ENCODE measurements at places on chromosomes 2 and 18.

DNA sequence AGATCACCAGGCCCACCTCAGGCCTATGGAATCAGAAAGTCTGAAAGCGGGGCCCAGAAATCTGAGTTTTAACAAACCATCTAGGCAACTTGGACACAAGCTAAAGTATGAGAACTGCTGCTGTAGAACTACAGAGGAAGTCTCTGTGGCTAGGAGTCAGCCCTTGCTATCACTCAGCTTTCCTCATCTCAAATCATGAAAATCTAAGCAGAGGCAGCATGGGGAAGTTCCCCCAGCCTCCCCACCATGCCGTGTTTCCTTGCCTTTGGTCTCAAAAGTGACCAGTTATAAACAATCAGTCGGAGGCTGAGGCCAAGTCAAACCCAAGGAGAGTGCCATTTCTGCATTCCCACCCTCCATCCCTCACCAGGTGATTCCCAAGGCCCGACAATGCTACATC is 404.7 kb downstream of the BCL11A start:
- no peak for DNase-seq

DNA sequence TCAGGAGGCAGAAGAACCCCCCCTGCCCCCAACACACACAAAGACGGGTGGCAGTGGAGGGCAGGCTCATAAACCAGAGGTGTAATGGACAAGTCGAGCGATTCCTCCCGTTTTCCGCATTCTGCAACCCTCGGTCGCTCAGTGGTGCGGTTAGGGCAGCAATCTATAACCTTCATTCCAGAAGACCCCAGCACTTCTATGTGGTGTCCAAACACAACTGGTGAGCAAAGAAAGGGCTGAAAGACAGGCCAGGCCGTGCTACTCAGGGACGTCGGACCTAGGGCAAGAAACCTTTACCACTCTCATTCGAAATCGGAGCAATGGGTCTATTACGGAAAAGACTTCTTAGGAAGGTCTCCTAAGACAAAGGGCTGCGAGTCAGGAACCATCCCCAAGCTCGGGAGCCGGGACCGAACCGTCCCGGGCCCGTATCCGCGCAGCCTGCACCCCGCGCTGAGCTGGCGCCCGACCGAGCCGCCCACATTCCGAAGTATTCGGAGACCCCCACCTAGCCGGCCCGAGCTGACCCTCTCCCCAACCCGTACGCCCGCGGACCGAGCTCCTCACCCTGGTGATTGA is 568 bp downstream of the ARL5A start:
- no peak for DNase-seq

DNA sequence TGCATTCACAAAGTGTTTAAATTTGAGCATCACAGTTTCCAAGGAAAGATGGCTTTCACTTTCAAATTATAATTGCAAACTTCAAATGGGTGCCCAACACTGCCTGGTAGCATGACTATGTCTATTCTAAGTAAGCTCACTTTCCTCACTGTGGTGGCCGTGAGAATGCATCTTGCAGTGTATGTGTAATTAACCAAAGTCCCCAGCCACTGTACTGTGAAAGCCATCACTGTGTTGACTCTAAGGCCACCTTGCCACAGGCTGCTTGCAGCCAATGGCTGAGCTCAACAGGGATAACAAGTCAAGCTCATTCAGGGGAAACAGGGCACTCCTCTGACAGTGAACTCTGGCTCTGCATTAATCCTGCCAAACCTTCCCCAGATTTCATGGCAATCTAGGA is 43.3 kb upstream of the LGALSL start:
- no peak for DNase-seq

DNA sequence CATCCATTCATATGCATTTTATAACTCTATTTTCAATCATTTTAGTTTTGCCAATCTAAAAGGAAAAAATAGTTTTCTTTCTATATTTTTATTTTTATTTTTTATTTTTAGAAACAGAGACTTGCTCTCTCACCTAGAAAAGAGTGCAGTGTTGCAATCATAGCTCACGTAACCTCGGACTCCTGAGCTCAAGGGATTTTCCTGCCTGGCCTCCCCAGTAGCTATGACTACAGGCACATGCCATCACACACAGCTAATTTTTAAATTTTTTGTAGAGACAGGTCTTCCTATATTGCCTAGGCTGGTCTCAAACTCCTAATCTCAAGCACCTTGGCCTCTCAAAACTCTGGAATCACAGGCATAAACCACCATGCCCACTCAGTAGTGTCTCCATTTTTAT is 125.5 kb upstream of the XIRP2 start:
- no peak for DNase-seq

DNA sequence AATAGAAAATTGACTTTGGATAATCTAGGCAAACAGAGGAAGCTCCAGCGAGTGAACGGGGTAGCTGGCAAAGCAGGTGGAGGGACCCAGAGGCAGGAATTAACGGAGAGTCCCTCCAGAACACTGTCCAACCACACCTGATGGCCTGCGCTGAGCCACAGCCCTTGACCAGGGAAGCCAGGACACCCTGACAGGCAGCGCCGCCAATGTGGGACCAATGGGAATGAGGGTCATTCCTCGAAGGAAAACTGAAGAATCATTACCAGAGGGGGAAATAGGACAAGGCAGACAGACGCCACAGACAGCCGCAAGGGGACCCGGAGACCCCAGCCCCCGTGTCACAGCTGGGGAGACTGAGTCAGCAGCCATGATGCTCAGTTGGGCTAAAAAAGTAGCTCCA is 40.8 kb downstream of the HDAC4 start:
- DNase-seq: no peak

DNA sequence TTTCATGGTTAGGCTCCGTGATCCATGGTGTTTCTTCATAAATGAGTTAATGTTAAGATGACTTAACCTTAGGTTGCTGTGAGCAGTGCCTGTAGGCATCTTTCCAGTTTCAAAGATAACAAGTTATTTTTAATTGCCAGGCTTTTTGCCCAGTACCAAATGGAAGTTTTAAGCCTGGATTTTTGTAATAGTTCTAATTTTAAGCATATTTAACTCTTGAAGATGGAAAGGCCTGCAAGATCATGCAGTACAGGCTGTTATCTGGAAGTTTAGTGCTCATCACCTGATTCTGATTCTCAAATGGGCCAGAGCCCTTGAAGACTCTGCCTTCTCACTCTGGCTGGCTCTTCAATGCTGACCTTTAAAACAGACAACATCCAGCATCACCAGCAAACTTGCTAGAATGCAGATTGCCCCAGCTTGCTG is 141.3 kb downstream of the NCK2 start:
- DNase-seq: no peak

GRCh38 chr2:168939918-168940317 is 38.8 kb downstream of the G6PC2 start:
- DNase-seq: no peak

DNA sequence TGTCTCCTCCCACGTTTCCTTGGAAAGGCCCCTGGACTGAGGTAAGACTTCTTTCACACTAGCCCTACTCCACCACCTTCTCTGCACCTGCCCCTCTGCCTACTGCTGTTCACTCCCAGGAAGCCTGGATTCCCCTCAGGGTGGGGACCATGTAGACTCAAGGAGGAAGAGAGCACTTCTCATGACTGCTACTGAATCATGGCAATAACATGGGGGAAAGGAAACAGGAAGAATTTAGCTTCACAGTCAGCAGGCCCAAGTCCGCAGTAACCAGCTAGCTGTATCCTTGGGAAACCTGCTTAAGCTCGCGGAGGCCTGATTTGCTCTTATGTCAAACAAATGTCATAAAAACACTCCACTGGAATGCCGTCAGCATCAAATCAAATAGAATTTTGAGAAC is 126.2 kb upstream of the CAPN13 start:
- no peak for DNase-seq

DNA sequence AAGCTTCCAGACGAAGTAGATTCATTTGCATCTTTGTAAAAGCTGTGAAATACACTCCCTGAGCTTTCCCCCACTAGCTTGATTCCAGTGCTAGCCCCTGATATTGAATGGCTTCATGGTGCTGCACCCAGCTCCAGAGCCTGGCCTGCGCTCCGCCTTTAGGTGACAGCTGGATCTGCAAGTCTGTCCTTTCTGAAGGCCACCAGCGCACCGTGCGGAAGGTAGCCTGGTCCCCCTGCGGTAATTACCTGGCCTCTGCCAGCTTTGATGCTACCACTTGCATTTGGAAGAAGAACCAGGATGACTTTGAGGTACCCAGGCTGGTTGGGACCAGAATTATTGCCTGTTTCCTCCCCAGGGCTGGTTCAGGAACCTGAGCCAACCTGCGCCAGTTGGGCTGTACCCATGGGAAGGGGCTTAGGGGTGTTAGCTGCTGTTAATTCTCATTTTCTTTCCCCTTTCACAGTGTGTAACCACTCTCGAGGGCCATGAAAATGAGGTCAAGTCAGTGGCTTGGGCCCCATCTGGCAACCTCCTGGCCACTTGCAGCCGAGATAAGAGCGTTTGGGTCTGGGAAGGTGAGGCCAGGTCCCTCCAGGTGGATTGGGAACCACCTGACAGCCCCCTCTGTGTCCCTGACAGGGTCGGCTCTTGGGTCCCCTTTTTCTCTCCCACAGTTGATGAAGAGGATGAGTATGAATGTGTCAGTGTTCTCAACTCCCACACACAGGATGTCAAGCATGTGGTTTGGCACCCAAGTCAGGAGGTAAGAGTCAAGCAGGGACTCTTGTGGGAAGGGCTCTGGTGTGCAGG is 1.3 kb downstream of the CIAO1 start:
- DNase-seq: no peak

GRCh38 chr2:14235667-14236066 is 396.9 kb upstream of the LRATD1 start:
- DNase-seq: no peak

GRCh38 chr2:8379128-8379527 is 302.7 kb upstream of the ID2 start:
- no peak for DNase-seq

DNA sequence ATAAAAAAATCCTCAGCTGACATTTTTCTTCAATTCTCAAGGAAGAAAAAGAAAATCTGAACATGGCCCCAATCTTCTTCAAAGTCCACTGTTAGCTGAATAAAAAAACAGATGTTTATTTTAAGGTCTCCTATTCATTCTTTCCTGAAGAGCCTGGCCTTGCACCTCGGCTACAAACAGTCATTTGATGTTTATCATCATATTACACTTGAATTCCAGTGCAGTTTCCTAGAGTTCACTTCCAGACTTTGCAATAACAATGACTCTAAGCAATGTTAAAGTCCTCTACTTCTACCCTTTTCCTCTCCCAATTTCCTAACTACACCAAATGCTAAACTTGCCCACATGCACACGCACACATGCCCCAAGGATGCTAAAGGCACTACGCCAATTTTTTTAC is 70.1 kb downstream of the NOL10 start:
- DNase-seq: no peak

DNA sequence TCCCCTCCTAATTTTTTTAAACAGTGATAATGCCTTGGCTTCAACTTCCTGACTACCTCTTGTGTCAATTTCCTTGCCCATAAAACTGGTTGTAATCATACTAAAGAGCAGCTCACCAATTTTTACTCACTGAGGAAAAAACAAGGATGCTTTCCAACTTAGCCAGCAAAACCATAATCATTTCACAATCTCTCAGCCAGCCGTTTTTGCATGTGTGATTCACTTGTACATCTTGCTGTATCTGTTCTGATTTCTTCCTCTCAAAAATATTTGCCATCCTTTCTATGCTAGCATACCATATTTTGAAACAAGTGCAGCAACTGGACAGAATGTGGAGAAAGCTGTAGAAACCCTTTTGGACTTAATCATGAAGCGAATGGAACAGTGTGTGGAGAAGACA is 60.7 kb downstream of the RAB27B start:
- DNase-seq: peak; percentile 43

DNA sequence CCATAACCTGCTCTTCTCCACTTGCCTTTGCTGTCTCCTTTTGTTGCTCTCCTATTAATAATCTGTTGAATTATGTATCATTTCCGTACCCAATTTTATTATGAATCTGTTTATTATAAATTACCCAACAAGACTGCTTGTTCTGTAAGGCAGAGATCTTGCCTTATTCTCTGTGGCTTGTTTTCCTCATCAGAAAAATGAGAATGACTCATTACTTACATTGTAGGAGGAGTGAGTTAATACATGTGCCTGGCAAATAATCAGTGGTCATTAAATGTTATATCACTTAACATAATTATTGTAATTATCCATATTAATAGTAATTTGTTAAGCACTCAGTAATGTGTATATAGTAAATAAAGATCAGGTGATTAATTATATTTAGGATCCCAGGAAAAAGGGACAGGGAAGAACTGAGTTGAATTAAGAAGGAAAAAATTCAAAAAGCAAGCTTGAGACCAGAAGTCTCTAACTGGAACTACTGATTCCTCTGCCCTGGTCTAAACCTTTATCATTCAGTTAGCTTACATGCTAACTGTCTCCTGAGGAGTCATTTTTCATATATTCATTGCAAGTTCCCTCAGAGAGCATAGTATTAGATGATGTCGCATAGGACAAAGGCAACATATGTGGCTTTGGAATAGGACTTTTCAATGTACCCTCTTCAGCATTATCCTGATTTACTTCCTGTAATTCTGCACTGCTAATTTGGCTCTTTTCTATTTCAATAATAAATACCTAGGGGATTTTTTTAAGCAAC is 335.7 kb downstream of the GALNT13 start:
- DNase-seq: no peak

GRCh38 chr18:56379256-56379655 is 259.1 kb downstream of the TXNL1 start:
- no peak for DNase-seq

GRCh38 chr2:45891719-45892424 is 240.4 kb downstream of the PRKCE start:
- DNase-seq: no peak

DNA sequence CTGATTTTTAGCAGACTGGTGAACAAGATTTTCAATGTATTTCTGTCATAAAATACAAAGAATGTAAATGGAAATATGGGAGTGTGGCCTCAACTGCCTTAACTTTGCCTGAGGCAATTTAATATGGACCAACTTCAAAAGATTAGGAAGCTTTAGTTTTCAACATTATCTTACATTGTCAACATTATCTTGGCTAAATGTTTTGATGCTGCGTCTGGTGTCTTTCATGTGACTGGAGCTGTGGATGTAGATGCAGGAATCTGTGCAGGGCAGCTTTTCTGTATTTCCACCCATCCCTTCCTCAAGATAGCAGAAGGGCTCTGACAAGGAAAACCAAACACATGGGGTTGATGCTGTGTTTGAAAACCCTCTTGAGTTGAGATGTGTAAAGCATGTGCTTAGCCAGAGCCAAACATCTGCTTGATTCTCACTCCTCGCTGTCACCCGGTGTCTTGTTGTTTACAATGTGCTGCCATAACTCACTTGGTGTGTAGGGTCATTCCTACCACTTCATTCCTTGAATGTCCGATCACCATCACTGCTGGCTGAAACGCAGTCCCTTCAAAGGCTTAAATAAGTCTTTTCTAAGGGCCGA is 33.0 kb downstream of the COPS8 start:
- DNase-seq: no peak

DNA sequence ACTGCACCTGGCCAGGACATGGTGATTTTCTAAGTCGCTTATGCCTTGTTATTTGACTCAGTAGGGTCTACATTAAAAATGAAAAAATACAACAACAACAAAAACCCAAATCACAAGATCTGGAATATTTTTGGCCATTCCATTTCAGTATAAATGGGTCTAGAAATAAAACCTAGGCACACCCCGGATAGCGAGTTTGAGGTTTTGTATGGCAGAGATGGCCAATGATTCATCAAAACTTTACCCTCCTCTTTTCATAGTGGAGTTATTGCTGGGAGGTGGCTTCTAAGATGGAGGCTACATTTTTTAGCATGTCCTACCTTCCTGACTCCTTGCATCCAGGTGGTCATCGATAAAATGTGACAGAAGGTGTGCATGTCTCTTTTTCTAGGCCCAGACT is 49.3 kb upstream of the PELI1 start:
- no peak for DNase-seq

All from HS-5 (cell line).